Stimulated activated CD4-positive, alpha-beta T cell treated with anti-CD3 and anti-CD28 coated beads, TNF-alpha, amount 100 ng/mL, for 48 hours (primary cell): ENCODE measurements at places on chromosomes 16 and 17.

GRCh38 chr17:266219-266618 lies 84.8 kb upstream of the DOC2B start:
- DNase-seq, result no peak

DNA sequence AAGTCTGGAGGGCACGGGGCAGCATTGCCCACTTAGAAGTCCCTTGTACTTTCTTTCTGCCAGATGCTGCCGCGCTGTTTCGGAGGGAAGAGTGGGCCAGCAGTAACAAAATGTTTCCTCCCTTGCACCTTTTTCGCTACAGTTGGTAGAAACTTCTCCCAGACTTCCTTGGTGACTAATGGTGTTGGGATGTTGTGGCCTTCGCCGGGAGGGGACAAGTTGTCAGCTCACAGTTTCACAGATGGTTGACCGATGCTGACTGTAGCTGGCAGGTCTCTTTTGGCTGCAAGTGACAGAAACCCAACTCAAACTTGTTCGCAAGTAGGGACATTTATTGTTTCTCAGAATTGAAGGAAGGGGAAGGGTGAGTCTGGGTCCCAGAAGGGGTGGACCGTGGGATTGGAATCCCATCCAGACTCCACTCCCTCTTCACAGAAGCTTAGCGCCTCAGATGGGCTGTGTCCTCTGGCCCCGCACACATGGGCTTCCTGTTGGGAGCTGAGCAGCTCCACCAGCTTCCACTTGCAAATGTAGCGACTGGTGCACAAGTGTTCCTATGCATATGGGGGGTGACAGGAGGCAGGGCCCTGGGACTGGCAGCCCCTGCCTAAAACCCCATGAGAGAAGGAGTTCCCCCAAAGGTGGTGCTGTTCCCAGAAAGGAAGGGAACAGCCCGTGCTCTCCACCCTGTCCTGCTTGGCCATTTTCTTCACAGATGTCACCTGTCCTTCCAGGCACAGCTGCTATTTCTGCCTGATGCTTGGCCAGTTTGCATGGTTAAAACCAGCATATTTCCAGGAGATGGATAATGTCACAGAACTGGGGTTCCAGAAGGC lies 30.9 kb upstream of the RPRML start:
- DNase-seq, result no peak

DNA sequence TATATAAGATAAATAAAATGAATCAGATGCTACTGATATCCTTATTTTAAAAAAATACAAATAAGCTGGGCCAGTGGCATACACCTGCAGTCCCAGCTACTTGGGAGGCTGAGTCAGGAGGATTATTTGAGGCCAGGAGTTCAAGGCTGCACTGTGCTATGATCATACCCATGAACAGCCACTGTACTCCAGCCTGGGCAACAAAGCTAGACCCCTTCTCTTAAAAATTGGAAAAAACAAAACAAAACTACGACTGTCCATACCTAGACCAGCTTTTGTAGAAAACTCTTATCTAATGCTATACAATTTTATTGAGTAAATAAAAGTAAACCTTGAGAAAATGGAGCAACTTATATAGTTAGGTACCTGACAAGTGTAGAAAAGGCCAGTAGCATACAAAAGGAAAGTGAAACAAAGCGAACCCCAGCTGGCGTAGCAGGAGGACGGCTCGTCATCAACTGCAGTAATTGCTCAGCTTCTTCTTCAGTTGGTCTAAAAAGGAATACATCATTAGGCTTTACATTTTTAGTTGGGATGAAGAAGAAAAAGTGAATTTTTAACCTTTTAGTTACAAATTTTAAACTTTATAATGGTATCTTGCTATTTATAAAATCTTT lies 23.6 kb downstream of the INTS2 start:
- DNase-seq, result no peak

DNA sequence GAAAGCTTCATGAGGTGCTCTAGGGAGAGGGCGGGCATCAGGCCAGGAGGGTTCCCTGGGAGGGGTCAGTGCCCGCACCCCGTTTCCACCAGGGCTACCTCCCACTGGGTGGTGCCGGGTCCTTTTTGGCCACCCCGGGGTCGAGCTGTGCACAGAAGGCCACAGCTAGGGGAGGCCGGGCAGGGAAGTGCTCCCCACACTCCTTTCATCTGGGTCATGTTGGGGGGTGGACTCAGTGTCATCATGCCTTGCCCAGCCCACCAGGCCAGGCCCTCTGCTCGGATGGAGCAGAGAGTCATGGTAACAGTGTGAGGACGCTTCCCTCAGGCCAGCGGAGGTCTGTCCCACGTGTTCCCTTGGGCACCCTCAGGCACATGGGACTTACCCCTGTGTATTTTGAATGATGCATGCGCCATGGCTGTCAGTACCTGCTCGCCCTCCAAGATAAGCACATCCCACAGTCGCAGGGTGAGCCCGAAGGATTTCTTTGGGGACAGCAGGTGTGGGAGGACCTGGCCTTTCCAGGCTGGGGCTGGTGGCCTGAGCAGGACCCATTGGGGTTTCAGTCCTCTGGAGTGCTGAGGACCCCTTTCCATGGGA lies 46.4 kb downstream of the TNFRSF13B start:
- DNase-seq, result no peak

DNA sequence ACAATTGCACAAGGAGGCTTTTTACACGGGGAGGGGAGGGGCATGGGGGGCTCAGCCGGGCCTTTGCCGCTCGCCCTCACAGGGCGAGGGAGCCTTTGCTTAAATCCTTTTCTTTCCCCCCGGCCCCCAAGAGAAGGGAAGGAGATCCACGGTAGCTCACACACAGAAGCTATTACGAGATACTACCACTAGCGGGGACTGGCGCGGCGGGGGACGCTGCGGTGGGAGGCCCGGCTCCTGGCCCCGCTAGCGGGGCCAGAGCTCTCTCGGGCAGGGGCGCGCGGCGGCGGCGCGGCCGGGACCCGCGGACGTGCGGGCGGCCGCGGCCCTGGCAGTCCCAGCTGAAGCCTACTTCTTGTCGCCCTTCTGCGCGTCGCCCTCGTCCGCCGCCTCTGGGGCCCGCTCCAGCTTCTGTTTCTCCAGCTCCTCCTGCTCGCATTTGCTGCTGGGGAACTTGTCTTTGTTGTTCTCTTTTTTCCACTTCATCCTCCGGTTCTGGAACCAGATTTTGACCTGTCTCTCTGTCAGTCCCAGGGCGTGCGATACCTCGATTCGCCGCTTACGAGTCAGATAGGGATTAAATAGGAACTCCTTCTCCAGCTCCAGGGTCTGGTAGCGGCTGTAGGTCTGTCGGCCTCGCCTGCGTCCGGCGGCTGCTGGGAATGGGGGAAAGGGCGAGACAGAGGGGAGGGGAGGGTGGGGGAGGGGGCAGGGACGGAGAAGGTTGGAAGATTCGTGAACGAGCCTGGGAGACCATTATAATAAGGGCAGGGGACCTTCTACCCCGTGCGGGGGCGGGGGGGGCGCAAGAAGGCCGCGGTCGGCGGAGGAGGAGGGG lies 2.0 kb downstream of the HOXB8 start:
- no peak for DNase-seq

DNA sequence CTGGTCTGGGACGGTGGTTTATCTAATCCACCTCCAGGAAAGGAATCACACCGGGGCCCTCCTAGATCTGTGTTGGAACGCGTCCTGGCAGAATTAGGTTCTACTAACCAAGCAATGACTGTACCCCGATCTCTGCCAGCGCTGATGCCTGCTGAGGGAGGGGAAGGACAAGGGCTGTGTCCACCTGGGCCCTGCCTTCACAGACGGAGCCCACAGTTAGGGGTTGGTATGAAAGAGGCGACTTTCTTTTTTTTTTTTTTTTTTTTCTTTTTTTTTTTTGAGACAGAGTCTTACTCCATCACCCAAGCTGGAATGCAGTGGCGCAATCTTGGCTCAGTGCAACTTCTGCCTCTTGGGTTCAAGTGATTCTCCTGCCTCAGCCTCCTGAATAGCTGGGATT lies 9.9 kb upstream of the KRT19 start:
- DNase-seq, result no peak
